ENCODE measurements at places on chromosomes 5 and 9.

GRCh38 chr5:143201589-143201988 lies 201.9 kb downstream of the NR3C1 start:
- no peak for DNase-seq

GRCh38 chr5:141272906-141273305 lies 27.7 kb downstream of the PCDHB15 start:
- DNase-seq: no peak

- DNase-seq: no peak
These were observed 22.6 kb downstream of the CLPTM1L start for GRCh38 chr5:1322036-1322900.

DNA sequence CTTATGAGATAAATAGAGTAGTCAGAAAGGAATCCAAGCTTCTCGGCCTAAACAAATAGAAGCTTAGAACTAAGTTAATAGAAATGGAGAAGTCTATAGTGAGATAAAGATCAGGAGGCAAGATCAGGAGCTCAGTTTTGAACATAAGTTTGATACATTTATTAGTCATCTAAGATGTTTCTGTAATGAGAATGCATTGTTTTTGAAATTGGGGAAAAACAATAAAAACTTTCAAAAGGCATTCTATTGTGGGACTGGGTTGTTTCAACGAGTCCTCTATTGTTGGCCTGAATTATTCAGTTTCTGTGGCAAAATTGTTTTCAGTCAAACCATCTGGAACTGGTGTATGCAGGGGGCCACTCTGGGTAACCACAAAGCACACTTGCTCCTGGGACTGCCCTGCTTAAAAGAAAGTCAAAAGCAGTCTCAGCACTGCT lies 181.0 kb upstream of the CLINT1 start:
- no peak for DNase-seq

DNA sequence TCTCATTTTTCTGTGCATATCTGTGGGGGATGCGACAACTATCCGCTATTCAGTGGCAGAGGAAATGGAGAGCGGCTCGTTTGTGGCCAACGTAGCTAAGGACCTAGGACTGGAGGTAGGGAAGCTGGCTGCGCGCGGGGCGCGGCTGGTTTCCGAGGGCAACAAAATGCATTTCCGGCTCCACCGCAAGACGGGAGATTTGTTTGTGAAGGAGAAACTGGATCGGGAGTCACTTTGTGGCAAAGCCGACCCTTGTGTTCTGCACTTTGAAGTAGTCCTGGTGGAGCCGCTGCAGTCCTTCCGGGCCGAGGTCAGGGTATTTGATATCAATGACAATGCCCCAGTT lies 320 bp downstream of the PCDHB1 start:
- DNase-seq: no peak

- no peak for DNase-seq
These were observed 27.3 kb downstream of the NME5 start for GRCh38 chr5:138111937-138112336.

DNA sequence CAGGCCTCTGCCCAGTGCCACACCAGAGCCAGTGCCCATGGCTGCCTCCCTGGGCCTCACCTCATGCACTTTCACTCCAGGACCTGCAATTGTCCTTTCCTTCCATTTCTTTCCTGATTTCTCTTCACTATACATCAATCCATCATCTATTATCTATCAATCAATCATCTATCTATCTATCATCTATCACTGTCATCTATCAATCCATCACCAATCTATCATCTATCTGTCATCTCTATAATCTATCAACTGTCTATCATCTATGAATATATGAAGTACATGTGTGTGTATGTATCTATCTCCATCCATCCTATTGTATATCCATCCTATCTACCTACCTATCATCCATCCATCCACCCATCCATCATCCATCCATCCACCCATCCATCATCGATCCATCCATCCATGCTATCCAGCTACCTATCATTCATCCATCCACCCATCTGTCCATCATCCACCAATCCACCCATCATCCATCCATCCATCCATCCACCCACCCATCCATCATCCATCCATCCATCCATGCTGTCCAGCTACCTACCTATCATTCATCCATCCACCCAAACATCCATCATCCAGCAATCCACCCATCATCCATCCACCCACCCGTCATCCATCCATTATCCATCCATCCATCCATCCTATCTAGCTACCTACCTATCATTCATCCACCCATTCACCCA lies 26.9 kb downstream of the SLC6A3 start:
- DNase-seq: no peak

Measured in NCI-H1105 (cell line).